ENCODE measurements at places on chromosomes 12 and 14. TPM values are rescaled to one million over a fixed set of nuclear protein-coding genes. Genes with fewer than 3 reads are reported as not detected.
A peak's percentile ranks its signal among the peaks of the same experiment; 100 is the strongest.

DNA sequence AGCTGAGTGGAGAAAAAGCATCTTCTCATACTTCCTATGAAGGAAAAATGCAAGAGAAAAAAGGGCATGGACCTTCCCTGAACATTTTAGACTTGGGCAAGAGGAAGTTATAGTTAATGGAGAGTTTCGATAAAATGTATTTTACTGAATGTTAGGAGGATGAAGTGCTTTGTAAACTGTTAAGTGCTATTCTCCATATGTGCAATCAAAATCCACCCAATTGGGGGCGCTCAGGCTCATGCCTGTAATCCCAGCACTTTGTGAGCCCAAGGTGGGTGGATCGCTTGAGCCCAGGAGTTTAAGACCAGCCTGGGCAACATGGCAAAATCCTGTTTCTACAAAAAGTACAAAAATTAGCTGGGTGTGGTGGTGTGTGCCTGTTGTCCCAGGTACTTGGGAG is 1.9 kb upstream of the CNPY2 start:
- no peak for DNase-seq

GRCh38 chr14:72336311-72336980 is 404.2 kb downstream of the RGS6 start:
- DNase-seq: no peak

DNA sequence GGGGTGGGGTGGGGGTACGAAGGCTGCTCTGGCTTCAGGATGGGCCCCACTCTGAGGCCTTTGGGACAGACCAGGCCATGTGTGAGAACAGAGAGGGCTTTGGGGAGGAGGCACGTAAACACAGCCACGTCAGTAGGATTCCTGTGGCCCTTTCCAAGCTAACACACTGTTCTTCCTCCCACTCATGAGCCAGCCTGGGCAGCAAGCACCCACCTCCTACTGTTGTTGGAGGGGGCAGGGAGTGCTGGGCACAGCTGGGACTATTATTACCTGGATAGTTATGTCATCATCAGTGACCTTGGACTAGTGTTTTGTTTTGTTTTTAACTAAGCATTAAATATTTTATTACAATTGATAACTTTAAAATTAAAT is 5.3 kb downstream of the CHGA start:
- no peak for DNase-seq

DNA sequence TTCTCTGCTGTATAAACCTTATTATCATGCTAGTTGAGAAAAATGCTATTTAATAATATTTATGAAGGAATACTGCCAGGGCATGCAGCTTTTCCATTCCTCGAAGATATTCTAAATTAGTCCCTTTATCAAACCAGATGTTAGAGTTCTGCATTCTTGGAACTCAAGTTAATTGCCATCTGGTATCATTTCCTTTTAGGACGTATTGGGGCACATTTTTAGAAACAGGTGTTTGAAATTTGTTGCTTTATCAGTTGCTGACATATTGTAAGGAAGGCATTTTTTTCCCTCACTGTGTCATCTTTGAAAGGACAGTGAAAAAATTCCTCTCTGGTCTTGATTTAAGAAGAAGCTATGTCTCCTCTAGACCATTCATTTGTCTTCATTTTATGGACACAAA is 471.2 kb upstream of the PRICKLE1 start:
- no peak for DNase-seq

DNA sequence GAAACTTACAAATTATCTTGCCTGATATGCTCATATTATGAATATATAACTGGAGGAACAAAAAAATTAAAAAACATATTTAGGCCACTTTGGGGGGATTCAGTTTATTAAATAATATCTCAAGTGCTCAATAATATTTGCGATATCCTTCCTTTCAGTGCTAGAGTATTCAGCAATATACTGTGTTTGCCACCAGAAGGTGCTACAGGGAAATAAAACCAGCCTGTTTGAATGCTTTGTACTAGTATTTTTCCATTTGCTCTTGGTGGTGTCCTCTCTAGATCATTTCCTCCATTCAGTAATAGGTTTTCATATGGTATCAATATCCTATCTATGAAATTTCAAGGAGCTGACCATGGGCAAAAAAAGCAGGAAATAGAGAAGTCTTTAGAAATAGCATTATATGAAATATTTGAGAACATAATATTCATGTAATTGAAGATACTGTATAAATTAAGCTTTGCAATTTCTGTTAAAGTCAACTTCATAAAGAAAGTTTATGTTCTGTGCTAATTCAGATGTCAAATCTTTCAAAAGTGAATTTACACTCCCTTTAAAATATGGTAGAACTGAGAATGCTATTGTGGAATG is 106.2 kb upstream of the NAV3 start:
- DNase-seq: peak; percentile 50

DNA sequence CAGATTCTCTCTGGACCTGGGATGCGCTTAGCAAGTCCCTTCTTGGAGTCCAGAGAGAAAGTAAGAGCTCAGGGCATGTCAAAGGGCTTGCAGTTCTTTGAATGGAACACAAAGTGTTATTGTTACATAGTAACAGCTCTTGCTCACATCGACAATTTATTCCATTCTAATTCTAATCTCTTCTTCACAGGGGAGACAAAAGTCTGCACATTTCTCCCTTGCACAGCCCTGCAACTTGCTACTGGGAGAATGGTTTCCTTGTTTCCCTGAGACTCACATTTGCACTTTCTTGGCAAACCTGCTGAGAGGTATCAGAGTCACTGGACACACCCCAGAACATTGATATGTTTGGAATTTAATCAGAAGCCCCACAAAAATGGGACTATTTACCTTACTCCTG is 209.9 kb upstream of the IGF1 start:
- DNase-seq: no peak

GRCh38 chr14:77314043-77314442 is 6.6 kb downstream of the POMT2 start:
- DNase-seq: no peak

Gene RHEBL1
- 2.1 TPM for polyA plus RNA-seq

Gene CISTR
- polyA plus RNA-seq: not detected

Gene CFAP54
- polyA plus RNA-seq: 0.29 TPM

Gene MANSC4
- not detected for polyA plus RNA-seq

All from muscle of arm (tissue), 14 donors.